ENCODE measurements at places on chromosomes 6 and 20.

- peak; percentile 73 for DNase-seq
Observed at GRCh38 chr6:20291764-20292580, 79.7 kb upstream of the MBOAT1 start.

GRCh38 chr6:88848870-88849269 is 114.5 kb downstream of the RNGTT start:
- DNase-seq = no peak

- no peak for DNase-seq
Observed at GRCh38 chr6:15048367-15048766, 197.5 kb upstream of the JARID2 start.

GRCh38 chr6:136532030-136532429 is 18.2 kb downstream of the MAP7 start:
- DNase-seq = no peak

- no peak for DNase-seq
Observed at GRCh38 chr20:2373098-2373497, 7.6 kb upstream of the TGM6 start.

GRCh38 chr6:16721977-16722376 is 39.3 kb downstream of the ATXN1 start:
- no peak for DNase-seq

DNA sequence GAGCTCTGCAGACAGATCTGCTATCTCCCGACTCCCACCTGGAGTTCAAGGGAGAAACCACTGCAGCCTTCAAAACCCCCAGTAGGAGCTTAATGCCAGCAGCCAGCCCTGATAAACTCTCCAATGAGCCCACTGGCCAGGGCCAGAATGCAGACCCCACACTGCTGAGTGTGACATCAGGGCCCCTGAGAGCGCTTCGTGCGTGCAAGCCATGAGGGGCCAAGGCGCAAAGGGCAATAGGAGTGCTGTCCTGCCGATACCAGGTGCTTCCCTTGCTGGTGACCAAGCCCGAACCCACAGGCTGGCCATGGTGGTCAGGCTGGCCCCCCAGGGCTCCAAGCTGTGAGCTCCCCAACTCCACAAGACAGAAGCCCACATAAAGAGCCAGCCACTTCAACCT is 33.2 kb upstream of the CST7 start:
- DNase-seq = no peak

GRCh38 chr6:119073307-119074051 is 5.0 kb downstream of the FAM184A start:
- no peak for DNase-seq

- no peak for DNase-seq
Observed at GRCh38 chr6:162074641-162075275, 652.8 kb downstream of the PRKN start.

DNA sequence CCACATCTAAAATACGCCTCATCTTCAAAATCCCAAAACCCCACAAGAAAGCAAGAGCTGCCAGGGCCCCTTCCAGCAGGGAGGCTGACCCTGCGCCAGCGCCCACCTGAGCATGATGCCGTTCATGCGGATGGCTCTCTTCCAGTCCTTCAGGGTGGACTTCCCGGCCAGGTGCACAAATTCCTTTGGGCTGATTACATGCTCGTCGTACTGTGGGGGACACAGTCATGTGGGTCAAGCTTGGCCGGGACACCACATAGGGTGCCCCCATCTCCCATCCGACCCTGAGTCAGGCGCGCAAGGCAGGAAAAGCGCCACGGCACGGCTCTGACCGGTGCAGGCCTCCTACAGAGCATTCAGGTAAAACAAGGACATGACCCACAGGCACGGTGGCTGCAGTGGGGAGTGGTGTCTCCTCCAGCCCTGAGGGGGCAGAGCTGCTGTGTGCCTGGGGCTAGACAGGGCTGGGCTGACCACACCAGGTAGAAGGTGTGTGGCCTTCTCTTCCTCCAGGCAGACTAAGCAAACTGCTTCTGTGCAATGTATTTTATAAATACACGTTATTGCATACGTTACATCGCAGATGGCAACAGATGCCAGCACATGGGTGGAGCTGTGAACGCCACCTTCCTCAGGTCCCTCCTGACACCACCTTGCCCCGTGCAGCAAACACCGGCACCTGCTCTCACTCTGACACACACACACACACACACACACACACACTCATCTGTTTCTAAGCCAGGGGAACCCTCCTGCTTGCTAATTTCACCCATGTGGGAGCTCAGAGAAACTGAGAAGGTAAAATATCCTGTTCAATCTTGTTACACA is 23.8 kb upstream of the HELZ2 start:
- DNase-seq = no peak

- no peak for DNase-seq
Observed at GRCh38 chr6:124882579-124883393, 79.5 kb upstream of the RNF217 start.

- DNase-seq = no peak
Observed at GRCh38 chr20:9583151-9583550, 68.8 kb downstream of the LAMP5 start.

- no peak for DNase-seq
Observed at GRCh38 chr6:367891-368630, 23.5 kb upstream of the IRF4 start.

- DNase-seq = peak; percentile 20
Observed at GRCh38 chr6:26157251-26158075, 70.2 kb downstream of the HFE start.

- no peak for DNase-seq
Observed at GRCh38 chr6:39215640-39216158, 13.6 kb downstream of the KCNK5 start.

GRCh38 chr6:158487495-158487894 is 72.4 kb upstream of the TMEM181 start:
- no peak for DNase-seq

GRCh38 chr20:50513169-50514034 is 3.2 kb downstream of the PTPN1 start:
- DNase-seq = no peak

DNA sequence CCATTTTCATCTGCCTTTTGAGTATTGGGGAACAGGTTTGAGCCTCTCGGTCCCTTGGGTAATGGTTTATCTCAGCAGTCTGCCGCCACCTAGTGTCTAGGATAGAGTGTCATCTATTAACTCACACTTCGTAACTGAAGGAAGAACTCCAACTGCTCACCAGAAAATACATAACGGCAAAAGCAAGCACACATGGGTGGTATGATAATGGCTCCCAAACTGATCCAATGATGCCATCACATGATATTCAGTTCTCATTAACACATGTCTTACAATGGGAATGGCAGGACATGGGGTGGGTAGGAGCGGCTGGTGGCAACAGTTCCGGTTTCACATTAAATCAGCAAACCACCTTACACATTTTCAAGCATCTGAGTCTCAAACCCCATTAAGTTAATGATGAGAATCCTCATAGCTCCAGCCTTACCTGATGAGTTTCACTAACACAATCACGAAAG is 110.7 kb upstream of the PHACTR1 start:
- DNase-seq = peak; percentile 12

DNA sequence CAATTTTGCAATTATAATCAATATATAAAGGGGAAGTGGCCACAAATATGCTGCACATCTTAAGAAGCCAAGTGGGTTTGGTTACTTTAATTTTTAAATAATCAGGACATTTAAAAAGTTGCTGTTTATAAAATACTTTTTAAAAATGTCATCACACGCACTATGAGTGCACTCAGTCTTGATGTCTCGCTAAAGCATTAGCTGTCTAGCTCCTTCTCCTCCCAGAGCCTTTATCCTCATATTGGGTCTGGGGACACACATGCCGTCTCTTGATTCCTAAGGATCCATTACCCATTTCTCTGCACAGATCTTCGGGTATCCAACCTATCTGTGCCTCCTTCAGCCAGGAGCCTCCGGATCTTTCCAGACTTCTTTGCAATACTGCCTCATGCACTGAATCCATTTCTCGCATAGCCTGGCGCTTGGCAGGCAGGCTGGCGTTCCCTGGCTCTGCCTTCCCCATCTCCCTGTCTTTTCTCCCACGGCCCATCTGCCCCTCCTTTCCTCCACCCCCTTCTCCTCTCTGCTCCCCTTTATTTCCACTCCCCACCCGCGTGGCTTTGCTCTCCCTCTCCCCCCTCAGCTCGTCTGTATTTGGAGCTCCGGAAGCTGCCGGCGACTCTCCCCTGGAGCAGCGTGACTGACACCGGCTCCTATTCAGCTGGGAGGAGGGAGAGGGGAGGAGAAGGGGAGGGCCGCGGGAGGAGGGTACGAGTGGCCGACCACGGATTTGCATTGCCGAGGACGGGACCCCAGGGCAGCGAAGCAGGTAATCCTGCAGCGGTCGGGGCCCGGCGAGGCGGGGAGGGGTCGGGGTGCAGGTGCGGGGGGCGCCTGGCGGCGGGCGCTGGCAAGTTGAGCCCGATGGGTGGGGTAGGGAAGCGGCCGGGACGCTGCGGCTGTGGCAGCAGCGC is at the start of gene CAP2:
TSS of gene CAP2 (plus strand) at position 618 of the 914 bp plus-strand sequence. CDS start 27,961 bp downstream, outside the sequence.
- DNase-seq = no peak

- no peak for DNase-seq
Observed at GRCh38 chr20:40521962-40522361, 167.1 kb downstream of the MAFB start.
